Smooth muscle cell of the pulmonary artery (primary cell): ENCODE measurements at places on chromosomes 4 and X. TPM values are rescaled to one million over a fixed set of nuclear protein-coding genes. Genes with fewer than 3 reads are reported as not detected.

Gene VEGFD
- total RNA-seq, result 0.26 TPM in 1 of 2 replicates, not detected in the other

Gene FDCSP
- total RNA-seq, result not detected in 2 replicates

Gene TCEAL2
- 0.23 TPM in 1 of 2 replicates, not detected in the other for total RNA-seq

Gene CNGA2
- not detected in 2 replicates for total RNA-seq

Gene TMPRSS11F
- total RNA-seq, result not detected in 2 replicates

Gene TSC22D3
- 22.6 and 40.1 TPM in 2 replicates for total RNA-seq

Gene IBSP
- total RNA-seq, result 1.9 and 2.2 TPM in 2 replicates

Gene NKX6-1
- total RNA-seq, result 0.13 TPM in 1 of 2 replicates, not detected in the other

Gene COMMD8
- 19.3 and 22.2 TPM in 2 replicates for total RNA-seq

Gene EREG
- 0.23 and 7.9 TPM in 2 replicates for total RNA-seq

Gene ATOH1
- total RNA-seq, result not detected in 2 replicates

Gene MTNR1A
- total RNA-seq, result not detected in 2 replicates

Gene GALNTL6
- total RNA-seq, result not detected in 2 replicates

Gene IGSF1
- 0.07 and 0.72 TPM in 2 replicates for total RNA-seq

Gene PRRG1
- 11.5 and 12.8 TPM in 2 replicates for total RNA-seq

Gene TMEM31
- total RNA-seq, result not detected in 2 replicates

Gene EDA2R
- 10.9 and 11.6 TPM in 2 replicates for total RNA-seq

Gene CT47B1
- not detected in 2 replicates for total RNA-seq

Gene KIAA1210
- not detected in 2 replicates for total RNA-seq

Gene REPS2
- 0.66 and 0.72 TPM in 2 replicates for total RNA-seq
